H1 (cell line): ENCODE measurements at places on chromosomes 12 and 14. TPM values are rescaled to one million over a fixed set of nuclear protein-coding genes. Genes with fewer than 3 reads are reported as not detected.

The HOXC6 gene
- total RNA-seq: not detected in 2 replicates

The NID2 gene
- total RNA-seq: 6.1 and 6.9 TPM in 2 replicates

DNA sequence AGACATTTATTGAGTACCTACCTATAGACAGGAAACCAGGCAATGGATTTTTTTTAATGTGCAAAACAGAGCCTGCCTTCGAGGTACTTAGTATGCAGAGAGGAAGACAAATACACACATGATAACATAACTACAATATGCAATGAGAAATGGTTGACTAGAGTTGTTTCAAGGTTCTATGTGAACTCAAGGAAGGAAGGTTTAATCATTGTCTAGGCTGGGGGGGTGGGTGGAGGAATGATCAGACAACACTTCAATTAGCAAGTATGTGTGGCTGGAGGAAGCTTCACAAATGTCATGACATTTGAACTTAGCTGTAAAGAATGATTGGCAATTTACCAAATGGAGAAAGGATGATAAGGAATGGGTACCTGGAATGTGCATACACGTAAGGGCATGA is 985.3 kb downstream of the FLRT2 start:
- no peaks in the 10 kb centered on the region for H3K36me3 ChIP-seq
- no peaks in the 10 kb centered on the region for H3K27me3 ChIP-seq
- no peaks in the 10 kb centered on the region for H3K4me1 ChIP-seq

The SLC6A15 gene
- total RNA-seq: 38.1 and 42.0 TPM in 2 replicates

The BDKRB1 gene
- total RNA-seq: not detected in 2 replicates

GRCh38 chr14:100567877-100568163 is 19.4 kb downstream of the BEGAIN start:
- H3K36me3 ChIP-seq: no peaks in the 10 kb centered on the region; the same call in 1 of the 2 replicates
- no peak overlapping the region for H3K27ac ChIP-seq
- H3K4me3 ChIP-seq: peak overlapping the region; percentile 73
- no peak for DNase-seq
- H3K27me3 ChIP-seq: peaks cover 40% of the 10 kb centered on the region
- peaks cover 17% of the 10 kb centered on the region for H3K4me1 ChIP-seq

GRCh38 chr14:40296821-40297220 is 864.6 kb upstream of the FBXO33 start:
- H3K4me1 ChIP-seq: no peaks in the 10 kb centered on the region
- H3K4me3 ChIP-seq: no peak overlapping the region
- DNase-seq: no peak
- no peaks in the 10 kb centered on the region for H3K36me3 ChIP-seq

DNA sequence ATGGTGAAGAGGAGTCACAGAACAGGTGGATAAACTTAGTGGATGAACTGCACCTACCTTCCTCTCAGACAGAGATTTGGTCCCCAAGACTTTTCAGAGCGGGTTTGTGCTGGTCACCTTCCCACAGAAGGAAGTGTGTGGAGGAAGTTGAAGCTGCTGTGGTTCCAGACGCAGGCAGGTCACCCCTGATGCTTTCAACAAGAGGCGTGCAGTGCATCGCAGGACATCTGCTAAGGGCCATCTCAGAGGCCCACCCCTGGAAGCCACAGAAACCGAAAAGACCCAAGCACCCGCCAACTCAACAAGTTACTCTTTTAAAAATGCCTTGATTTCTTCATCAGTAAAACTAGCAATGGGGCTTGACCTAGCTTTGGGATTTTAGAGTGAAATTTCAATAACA is 1.0 kb upstream of the GPX2 start:
- no peaks in the 10 kb centered on the region for H3K27me3 ChIP-seq
- no peak overlapping the region for H3K27ac ChIP-seq
- H3K36me3 ChIP-seq: peaks cover 6% of the 10 kb centered on the region; the same call in 1 of the 2 replicates
- DNase-seq: no peak
- H3K4me1 ChIP-seq: peaks cover 8% of the 10 kb centered on the region

DNA sequence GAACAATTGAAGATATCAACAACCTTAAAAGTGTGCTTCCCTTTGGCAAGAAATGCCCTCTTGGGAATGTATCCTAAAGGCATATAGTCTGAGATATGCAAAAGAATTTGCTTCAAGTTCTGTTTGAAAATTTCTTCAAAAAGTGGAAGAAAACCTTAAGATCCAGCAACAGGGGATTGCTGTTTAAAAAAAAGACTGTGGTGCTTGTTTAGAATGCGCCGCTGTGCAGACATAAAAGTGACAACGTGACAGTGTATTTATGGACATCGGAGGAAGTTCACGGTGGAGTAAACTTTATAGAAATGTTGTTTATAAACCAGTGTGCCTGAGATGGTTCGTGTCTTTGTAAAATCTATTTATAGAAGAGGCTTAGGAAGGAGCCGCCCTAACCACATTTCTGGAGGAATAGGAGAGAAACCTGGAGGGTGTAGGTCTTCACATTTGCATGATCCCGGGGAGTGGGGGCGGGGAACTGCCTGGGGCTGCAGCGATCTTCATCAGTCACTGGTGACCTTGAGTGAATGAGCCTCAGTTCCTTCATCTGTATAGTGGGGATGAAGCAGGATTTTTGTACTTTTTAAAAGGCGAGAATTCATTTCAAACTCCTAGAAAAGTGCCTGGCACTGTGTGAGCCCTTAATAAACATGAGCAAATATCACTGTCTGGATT is 27.5 kb downstream of the ADGRD1 start:
- no peaks in the 10 kb centered on the region for H3K4me1 ChIP-seq
- no peak overlapping the region for H3K4me3 ChIP-seq
- H3K36me3 ChIP-seq: no peaks in the 10 kb centered on the region
- H3K27ac ChIP-seq: no peak overlapping the region

DNA sequence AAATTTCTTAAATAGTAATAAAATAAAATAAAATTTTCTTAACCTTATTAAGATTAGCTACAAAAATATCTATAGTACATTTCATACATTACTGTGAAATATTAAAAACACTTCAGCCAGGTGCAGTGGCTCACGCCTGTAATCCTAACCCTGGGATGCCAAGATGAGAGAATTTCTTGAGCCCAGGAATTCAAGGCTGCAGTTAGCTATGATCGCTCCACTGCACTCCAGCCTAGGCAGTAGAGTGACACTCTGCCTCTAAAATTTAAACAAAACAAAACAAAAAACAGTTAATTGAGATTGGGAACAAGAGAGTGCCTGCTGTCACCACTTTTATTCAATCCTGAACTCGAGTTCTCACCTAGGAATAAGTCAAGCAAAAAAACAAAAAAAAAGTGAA is 95.0 kb upstream of the CPNE8 start:
- H3K4me1 ChIP-seq: no peaks in the 10 kb centered on the region
- no peaks in the 10 kb centered on the region for H3K27me3 ChIP-seq

The CLEC6A gene
- not detected in 2 replicates for total RNA-seq

DNA sequence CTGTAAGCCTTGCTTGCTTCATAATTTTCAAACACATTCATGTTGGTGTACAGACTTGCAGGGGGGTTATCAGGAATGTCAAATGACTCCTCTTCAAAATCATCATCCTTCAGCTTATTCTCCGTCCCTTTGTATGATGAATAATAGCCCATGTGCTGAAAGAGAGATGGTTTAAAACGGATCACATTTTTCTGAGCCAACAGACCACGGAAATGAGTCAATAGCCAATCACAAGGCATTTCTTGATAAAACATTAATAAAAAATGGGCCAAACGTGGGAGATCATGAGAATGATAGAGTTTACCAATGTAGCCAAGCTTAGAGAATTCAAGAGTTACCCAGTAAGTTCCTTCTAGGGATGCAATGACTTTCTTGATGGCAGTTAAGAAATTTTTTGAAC is 105.5 kb downstream of the NTS start:
- H3K36me3 ChIP-seq: no peaks in the 10 kb centered on the region
- DNase-seq: no peak
- H3K27ac ChIP-seq: no peak overlapping the region
- no peak overlapping the region for H3K4me3 ChIP-seq
- no peaks in the 10 kb centered on the region for H3K27me3 ChIP-seq

DNA sequence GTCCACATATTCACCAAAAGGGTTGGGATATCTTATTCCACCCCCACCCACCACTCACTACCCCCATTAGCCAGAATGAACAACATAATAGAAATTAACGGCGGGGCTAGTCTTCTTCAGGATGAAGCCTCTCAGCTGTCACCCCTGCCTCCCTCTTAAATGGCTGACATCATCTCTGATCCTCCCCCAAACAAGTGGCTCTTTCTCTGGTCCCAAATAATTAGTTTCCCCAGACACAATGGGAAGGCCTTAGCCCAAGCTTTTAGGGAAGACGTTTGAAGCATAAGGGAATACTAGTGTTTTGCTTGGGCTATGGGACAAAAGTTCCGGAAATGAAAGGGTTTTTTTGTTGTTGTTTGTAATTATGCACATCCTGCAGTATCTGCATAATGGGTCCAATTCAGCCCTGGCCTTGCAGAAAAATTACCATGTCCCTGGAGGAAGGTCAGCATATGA is 13.8 kb downstream of the STON2 start:
- no peak overlapping the region for H3K4me3 ChIP-seq
- H3K36me3 ChIP-seq: 0 out of 2 replicates have a peak, but pooled peaks cover 4% of the 10 kb centered on the region
- DNase-seq: no peak
- H3K27ac ChIP-seq: no peak overlapping the region
- H3K4me1 ChIP-seq: no peaks in the 10 kb centered on the region

DNA sequence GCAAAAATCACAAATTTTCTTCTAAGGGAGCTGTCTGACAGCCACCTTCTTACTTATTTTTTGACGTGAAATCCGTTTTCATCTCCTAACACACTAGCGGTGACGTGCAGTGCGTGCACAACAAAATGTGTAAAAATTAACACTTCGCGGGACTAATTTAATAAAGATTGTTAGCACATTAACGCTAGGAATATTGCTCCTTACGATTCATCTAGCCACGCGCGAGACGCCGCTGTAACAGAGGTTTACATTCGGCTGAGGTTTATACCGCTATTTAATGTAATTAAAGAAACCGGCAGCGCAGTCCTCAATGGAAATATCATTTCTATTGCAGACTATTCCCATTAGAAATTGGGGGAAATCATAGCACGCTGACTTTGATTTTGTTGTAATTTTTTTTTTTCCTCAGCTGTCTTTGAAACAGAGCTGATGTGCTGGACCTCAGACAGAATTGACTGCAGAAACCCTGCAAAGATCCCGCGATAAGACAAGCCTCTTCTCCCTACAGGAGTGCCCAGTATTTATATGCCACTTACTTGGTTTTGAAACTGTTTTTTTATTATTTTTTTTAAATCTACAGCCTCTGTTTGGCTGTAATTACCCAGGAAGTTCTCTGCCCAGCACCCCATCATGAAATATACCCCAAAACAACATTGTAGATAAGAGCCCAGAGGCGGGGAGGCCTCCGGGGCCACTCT is 31.2 kb downstream of the BCL11B start:
- no peak overlapping the region for H3K27ac ChIP-seq
- peaks cover 33% of the 10 kb centered on the region for H3K4me1 ChIP-seq
- DNase-seq: no peak
- no peaks in the 10 kb centered on the region for H3K36me3 ChIP-seq
- no peak overlapping the region for H3K4me3 ChIP-seq

GRCh38 chr12:25716842-25717241 is 163.8 kb upstream of the LMNTD1 start:
- no peak for DNase-seq
- H3K4me3 ChIP-seq: no peak overlapping the region
- no peak overlapping the region for H3K27ac ChIP-seq
- H3K27me3 ChIP-seq: no peaks in the 10 kb centered on the region

- no peaks in the 10 kb centered on the region for H3K4me1 ChIP-seq
- H3K36me3 ChIP-seq: no peaks in the 10 kb centered on the region
- H3K4me3 ChIP-seq: no peak overlapping the region
- no peak for DNase-seq
- no peaks in the 10 kb centered on the region for H3K27me3 ChIP-seq
- no peak overlapping the region for H3K27ac ChIP-seq
Observed at GRCh38 chr12:27427824-27428223, 18.7 kb upstream of the SMCO2 start.

GRCh38 chr12:119089380-119090013 is 89.2 kb upstream of the HSPB8 start:
- H3K27me3 ChIP-seq: no peaks in the 10 kb centered on the region
- H3K4me3 ChIP-seq: peak overlapping the region; percentile 30; the same call in 1 of the 2 replicates
